ENCODE measurements at places on chromosomes 12 and 14.
A peak's percentile ranks its signal among the peaks of the same experiment; 100 is the strongest.

- no peak for DNase-seq
Measured at GRCh38 chr12:12290206-12290605, 23.4 kb upstream of the LRP6 start.

DNA sequence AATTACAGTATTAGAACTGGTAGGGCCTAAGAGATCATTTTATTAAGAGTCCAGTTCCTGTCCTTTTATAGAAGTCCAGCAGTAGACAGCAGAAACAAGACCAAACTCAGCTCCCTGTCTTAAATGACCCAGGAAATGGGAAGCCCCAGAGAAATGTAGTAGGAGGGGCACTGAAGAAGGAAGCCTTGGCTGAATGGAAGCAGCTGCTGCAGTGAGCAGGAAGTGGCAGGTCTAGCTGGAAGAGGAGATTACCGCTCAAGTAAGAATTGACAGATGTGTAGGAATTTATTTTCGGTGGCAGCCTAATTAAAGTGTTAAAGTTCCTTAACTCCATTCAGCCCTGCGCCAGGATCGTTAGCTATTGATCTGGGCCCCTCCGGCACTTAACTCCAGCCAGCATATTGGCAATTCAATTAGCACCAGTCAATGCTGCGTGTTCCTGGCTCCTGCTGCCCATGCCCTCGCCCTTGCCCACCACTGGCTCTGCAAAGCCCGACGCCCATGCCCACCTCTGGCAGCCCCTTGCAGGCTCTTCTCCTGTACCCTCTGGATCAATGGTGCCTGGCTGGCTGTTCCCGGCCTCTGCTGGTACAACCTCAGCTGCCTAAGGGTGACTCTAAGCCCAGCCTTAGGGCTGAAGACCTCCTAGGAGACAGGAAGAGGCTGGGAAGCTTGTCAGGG lies 21.1 kb downstream of the ZFHX2 start:
- DNase-seq, result no peak

- DNase-seq, result no peak
Measured at GRCh38 chr14:73634011-73634833, 10.6 kb upstream of the DNAL1 start.

GRCh38 chr12:119780786-119781434 lies 96.2 kb downstream of the CIT start:
- no peak for DNase-seq

- DNase-seq, result no peak
Measured at GRCh38 chr12:45406988-45407850, 191.3 kb downstream of the ANO6 start.

DNA sequence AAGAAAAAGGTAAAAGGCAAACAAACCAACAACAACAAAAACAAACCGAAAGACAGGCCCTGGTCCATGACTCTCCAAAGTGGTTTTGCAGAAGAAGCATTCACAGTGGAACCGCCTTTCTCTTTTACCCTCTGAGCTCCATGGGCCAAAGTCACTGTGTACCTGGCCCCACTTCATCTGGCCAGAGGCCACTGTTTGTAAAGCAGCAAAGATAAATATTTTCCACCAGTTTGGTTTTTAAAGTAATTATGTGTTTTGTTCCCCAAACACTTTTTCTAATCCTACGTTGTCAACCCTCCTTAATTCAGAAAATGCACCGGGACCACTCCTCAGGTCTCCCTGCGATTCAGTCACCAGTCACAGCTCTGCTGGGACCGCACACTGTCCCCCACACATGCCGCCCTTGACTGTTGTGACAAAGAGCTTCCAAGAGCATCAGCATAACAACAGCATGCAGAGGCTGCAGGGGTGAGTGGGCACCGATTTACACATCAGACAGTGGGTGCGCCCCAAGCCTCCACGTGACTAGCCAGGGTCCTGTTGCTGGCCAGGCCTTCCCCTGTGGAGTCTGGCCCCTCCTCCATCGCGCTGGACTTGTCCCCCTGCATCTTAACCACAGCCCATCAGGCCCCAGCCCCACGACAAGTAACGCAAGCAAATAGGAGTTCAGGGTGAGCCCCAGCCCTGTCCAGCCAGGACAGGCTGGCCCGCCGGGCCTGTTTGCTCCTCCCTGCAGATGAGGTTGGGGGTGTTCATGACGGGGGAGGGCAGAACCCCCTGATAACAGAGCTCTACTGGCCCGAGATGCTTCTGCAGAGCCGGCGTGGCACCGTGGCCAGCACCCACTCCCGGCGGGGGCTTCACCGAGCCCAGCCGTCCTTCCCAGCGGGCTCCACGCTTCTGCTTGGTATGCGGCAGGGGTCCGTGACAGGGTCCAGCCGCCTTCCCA lies 65.2 kb upstream of the DIO3 start:
- no peak for DNase-seq

- no peak for DNase-seq
Measured at GRCh38 chr14:45699471-45699870, 446.5 kb upstream of the MIS18BP1 start.

GRCh38 chr14:72752034-72752412 lies 141.9 kb downstream of the DPF3 start:
- DNase-seq, result peak; percentile 4

DNA sequence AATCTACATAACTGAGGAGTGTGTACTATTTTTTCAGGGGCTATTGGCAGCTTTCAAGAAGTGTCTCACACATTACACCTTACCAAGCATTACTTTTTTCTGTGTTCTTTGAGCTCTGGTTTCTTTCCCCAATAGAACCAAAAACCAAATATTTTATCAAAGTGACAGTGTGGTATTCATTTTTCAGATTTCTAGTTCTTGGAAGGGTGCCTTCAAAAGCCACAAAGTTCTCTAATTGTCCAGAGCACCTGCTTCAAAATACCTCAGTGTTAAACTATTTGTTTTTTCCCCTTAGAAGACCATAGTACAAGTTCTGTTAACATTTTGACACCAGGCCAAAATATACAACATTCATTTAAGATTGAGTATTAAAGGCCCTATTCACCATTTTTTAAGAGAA lies 515.7 kb downstream of the ETNK1 start:
- no peak for DNase-seq

GRCh38 chr12:67116134-67116533 lies 153.0 kb upstream of the CAND1 start:
- no peak for DNase-seq

- DNase-seq, result no peak
Measured at GRCh38 chr14:91515979-91516378, 5.9 kb upstream of the PPP4R3A start.

DNA sequence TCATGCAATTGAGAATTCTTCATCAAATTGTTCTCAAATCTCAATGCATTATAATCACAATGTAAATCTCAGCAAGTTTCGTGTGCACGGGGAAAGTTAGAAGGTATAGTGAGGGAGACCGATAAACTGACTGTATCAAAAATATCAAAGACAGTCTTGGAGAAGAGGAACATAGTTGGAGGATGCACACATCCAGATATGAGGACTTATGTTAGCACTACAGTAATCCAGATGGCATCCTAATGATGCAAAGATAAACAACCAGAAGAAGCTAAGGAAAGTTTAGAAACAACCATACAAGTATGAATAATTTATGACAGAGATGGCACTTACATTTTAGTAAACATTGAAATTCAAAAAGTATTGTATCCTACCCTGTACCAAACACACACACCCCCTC lies 760.1 kb downstream of the RPS29 start:
- DNase-seq, result no peak

- peak; percentile 53 for DNase-seq
Measured at GRCh38 chr12:68451261-68452077, 119.3 kb upstream of the MDM1 start.

DNA sequence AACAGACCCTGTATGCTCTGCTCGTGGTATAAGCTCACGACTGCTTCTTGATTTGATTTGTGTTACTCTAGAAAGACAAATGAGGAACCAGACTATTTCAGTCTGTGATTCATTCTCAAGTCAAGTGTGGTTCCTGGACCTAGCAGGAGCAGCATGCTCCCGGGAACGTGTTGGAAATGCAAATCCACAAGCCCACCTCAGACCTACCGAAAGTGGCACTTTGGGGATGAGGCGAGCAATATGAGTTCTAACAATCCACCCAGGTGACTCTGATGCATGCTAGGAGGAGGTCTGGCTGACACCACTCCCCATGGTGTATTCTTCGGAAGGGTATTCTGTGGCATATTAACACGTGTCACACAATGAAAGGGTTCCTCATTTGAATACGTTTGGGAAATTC lies 59.5 kb upstream of the TMX1 start:
- DNase-seq, result no peak

DNA sequence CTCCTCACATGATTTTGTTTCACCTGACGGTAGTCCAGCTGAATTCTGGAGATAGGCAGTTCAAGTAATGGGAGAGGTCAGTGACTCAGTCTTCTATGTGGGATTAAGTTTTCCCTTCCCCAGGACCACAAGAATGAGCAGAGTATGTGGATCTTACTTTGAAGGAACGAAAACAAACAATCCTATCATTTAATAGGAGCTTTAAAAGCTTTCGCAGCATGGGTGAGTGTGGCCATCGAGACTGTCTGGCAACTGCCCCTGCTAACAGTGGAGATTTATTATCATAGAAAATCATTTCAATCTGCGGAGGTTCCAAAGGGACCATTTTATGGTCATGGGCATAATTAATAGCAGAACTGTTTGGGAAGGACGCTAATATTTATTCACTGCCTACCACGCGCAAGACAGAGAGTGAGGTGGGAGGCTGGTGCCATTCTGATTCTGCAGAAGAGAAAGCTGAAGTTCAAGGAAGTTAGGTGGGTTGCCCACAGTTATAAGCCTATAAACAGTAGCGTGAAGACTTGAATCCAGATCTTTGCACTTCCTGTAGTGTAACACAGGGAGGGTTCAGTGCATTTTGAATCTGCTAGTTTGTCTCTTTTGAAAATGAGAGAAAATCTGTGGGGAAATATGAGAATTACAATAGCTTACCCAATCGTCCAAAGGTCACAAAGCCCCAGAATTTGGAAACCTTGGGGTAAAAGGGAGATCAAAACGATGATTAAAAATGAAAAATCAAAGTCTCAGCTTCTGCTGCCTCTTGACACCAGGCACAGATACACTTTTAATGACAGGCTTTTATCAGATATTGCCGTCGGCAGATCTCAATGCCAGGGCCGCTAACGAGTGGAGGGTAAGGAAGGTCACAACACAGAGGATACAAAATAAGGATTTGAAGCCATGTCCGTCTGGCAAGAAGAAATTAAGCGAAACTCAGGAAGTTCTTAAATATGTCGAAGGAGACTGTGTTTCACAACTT lies 209.6 kb downstream of the CRADD start:
- DNase-seq, result no peak

GRCh38 chr12:49664591-49665239 lies 41.4 kb downstream of the PRPF40B start:
- DNase-seq, result no peak

DNA sequence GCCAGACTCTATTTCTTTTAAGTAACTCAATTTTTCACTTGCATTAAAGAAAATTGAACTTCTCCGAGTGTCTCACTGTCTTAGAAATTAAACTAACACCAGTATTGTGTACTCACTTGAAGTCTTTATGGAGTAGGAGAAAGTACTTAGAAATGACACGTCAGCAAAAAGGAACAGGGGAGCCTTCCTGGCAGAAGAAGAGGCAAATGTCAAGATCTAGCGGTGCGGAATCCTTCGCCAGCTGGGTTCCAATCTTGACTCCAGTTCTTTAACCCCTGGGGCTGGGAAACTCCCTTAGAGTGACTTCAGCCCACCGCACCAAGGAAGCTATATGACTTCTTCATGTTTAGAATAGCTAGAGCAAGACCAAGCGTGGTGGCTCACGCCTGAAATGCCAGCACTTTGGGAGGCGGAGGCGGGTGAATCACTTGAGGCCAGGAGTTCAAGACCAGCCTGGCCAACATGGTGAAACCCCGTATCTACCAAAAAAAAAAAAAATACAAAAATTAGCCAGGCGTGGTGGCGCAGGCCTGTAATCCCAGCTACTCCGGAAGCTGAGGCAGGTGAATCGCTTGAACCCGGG lies 34.4 kb downstream of the WBP11 start:
- no peak for DNase-seq

GRCh38 chr14:96578619-96579018 lies 76.4 kb downstream of the PAPOLA start:
- no peak for DNase-seq

DNA sequence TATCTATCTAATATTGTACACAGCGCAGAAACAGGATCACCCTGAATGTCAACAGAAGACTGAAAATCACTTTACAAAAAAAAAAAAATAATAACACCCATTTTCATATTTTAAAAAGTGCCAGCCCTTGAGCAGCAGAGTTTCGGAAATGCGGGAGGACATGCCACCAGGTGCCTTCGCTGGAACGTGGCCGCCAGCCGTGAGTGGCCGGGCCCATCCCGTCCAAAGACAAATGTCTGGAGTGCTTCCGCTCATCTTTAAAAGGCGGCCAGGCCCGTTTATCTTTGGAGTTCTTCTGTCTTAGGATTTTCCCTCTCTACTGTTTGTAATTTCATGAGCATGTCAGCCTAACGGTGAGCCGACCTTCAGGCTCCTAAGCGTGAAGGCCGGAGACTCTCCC lies 43.5 kb downstream of the LRTM2 start:
- DNase-seq, result no peak

DNA sequence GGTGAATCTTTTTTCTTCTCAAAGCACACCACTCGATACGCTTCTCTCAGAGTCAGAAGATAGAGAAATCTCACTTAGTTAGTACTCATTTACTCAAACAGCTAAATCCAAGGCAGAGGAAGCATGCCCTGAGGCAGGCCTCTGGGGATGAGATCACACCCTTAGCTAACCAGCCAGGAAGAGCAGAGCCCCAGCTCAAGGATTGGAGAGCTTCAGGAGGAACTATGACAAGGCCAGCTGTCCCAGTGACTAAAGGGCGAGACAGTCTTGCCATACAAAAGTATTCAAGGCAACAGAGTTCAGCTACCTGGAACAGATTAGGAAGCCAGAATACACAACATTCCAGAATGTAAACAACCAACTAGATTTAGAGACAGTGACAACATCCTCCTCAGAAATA lies 197.7 kb upstream of the CCDC196 start:
- no peak for DNase-seq

GRCh38 chr12:104187446-104188155 lies 28.0 kb upstream of the TXNRD1 start:
- DNase-seq, result no peak

DNA sequence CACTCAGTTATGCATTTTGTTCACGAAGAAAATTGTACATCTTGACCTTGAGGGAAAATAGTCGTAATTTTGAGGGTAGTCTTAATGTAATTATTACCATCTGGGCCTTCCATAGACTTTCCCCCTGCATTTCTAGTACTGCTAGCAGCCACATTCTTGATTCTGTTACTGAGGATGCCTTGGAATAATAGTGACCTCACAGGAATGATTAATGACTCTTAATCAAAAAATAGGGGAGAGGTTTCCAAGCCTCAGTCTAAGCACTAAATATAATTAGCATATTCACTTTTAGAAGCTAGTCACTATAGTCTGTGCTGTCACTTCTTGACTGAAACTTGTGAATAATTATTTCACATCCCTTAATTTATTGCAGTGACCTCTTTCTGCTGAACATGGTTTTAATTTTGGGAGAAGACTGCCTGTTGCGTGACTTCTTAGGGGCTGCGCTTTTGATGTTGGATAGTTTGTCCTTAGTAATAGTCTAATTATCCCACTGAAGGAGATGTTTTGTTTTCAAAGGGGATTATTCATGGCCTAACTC lies 400.5 kb downstream of the ADAMTS20 start:
- no peak for DNase-seq
